ENCODE measurements at places on chromosomes 6 and 20. TPM values are rescaled to one million over a fixed set of nuclear protein-coding genes. Genes with fewer than 3 reads are reported as not detected.

DNA sequence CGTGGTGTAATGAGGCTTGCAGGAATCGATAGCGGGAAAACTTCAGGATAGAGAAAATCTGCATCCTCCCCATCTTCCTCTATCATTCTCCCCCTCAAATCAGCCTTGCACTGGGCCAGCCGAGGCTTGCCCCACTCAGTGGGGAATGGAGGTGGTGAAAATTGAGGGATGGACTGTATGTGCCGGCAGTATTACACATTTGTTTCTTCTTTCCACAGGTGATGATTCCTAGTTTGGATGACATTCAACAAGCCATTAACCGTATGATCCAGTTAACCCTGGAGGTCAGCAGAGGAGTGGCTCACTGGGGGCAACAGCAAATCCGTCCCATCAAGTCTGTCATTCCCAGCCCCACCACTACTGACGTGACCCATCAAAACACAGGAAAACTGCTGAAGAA is 100.1 kb downstream of the DNAH8 start:
- DNase-seq: no peak

- DNase-seq: no peak
Observed at GRCh38 chr6:44738601-44739146, 351.2 kb downstream of the CDC5L start.

DNA sequence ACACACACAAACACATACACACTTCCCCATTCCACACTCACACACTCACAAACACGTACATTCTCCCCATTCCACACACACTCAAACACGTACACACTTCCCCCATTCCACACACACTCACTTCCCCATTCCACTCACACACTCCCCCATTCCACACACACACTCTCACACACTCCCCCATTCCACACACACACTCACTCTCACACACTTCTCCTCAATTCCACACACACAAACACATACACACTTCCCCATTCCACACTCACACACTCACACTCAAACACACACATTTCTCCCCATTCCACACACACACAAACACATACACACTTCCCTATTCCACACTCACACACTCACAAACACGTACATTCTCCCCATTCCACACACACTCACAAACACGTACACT is 8.7 kb upstream of the OSBPL2 start:
- DNase-seq: no peak

Gene TFAP2C
- not detected for polyA plus RNA-seq

GRCh38 chr6:47440719-47441118 is 36.9 kb upstream of the CD2AP start:
- no peak for DNase-seq

DNA sequence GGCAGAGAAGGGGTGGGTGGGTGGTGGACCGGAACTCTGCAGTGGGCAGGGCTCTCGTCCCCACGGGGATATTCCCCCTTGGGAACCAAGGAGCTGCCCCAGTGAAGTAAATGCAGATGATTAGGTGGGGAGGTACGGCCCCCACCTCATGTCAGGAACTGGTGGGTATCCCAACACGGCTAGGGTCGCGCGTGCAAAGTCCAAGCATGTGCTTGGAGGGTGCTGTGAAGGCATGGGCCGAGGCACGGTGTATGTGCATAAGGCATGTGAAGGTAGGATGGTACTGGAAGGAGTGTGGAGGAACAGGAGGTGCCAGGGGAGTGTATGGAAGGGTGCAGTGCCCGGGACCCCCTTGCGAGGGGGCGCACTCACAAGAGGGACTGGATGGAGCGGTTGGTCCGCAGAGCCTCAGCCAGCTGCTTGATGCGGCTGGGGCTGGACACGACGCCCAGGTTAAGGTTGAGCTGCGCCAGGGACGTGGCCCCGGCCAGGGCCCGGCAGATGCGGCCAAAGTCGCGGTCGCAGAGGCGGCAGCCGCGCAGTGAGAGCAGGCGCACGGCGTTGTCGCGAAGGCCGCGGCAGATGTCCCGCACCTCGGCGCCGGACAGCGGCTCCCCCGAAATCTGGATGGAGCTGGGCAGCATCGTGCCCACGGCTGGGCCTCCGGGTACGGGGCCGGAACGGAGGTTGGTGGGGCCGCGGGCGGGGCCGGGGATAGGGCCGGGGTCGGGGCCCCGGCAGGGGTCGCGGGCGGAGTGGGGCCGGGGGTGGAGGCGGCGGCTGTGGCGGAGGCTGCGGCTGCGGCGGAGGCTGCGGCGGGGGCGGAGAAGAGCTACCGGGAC is 783 bp downstream of the LRRC73 start:
- no peak for DNase-seq

GRCh38 chr20:49687595-49688567 is 25.8 kb downstream of the B4GALT5 start:
- no peak for DNase-seq

Gene TREML1
- polyA plus RNA-seq: not detected

- DNase-seq: no peak
Observed at GRCh38 chr6:107690643-107691061, 133.5 kb downstream of the SCML4 start.

GRCh38 chr6:39808964-39809363 is 16.8 kb downstream of the DAAM2 start:
- DNase-seq: no peak

- DNase-seq: no peak
Observed at GRCh38 chr6:131013495-131013894, 49.5 kb downstream of the EPB41L2 start.

Gene JAG1
- polyA plus RNA-seq: 22.4 TPM

Gene SNAP91
- 0.25 TPM for polyA plus RNA-seq

Gene ISM1
- polyA plus RNA-seq: 5.4 TPM

- no peak for DNase-seq
Observed at GRCh38 chr6:27868311-27868710, 43.9 kb downstream of the OR2B2 start.

DNA sequence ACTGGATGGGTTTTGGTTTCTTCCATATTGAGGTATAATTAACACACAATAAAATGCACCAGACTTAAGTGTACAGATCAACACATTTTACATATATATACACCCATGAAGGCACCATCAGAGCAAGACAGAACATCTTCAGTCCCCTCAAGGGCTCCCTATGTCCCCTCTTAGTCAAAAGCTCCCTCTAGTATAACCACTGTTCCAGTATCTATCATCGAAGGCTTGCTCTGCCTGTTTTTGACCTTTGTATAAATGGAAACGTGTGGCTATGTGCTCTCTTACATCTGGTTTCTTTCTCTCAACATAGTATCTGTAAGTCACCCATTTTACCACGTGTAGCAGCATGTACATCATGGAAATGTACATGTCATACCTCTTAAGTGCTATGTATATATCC is 66.5 kb downstream of the BANF2 start:
- DNase-seq: no peak

GRCh38 chr6:161076181-161076677 is 84.7 kb downstream of the MAP3K4 start:
- no peak for DNase-seq
